Endodermal cell (in vitro differentiated cells): ENCODE measurements at places on chromosomes 12 and 14.

GRCh38 chr14:23447361-23448350, 12.2 kb upstream of the MYH7 start:
- no peak for DNase-seq

DNA sequence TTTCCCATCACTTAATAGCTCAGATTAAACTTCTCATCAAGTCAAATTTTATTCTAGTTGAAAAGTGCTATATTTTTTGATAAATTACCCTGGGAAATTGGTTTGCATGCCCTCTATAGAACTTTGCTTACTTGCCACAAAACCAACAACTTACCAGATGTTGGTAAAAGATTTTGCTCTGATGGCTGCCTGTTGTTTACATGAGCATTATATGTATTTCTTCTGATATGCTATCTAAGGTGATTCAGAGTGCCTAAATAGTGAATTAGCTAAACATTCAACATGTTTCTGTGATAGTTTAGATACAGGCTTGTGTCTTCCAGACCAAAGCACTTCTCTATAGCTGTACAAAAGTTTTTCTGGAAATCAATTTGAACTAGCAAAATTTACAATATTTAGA, 51.0 kb downstream of the PPM1A start:
- no peak for DNase-seq

DNA sequence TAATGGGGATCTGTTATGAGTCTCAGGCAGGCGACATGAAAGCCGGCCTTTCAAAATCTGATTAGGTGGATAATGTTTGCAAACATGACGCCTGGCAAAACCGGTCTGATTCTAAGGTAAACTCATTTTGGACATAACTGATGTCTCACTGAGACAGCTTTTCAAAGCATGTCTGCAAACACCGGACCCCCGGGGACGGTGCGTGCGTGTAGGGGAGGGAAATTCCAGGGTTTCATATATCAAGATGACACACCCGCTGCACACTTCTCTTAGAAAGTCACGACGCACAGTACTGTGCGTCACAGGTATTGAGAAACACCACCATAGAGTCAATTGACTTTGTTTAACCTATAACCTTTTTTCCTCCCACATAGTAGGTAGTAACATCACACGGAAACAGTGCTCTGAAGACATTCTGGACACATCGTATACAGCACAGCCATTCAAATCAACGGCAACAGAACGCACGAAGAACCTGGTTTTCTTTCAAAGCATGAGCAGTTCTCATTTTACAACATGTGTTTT, 43.9 kb upstream of the TESC start:
- no peak for DNase-seq

GRCh38 chr12:72889791-72890190, 617.6 kb downstream of the TRHDE start:
- DNase-seq, result no peak

GRCh38 chr14:51849097-51849496, 11.3 kb upstream of the GNG2 start:
- DNase-seq, result no peak
